ENCODE measurements at places on chromosomes 3 and 15.
A peak's percentile ranks its signal among the peaks of the same experiment; 100 is the strongest.

DNA sequence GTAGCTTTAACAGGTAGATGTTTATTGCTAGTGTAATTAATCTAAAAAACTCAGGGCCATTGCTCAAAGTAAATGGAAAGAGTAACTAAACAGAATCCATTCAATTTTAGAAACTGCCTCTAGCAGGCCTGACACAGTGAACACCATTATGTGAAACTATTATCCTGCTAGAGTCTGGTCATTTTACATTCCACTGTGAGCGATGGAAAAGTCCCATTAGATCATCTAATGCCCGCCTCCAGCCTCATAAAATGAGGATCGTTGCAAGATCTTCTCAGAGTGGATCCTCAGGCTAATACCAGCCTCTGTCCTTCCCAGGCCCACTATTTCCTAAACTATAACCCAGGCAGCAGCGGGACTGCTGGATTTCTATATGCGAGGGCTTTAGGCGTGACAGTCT lies 107.7 kb downstream of the WDR76 start:
- no peak for DNase-seq

GRCh38 chr3:143307613-143308183 lies 188.1 kb downstream of the CHST2 start:
- DNase-seq: peak; percentile 99

- no peak for DNase-seq
Observed at GRCh38 chr3:60146121-60146520, 1096.3 kb upstream of the CFAP20DC start.

GRCh38 chr3:141382571-141382970 lies 14.3 kb downstream of the ZBTB38 start:
- DNase-seq: no peak

GRCh38 chr15:85750319-85751290 lies 44.1 kb downstream of the KLHL25 start:
- DNase-seq: no peak

- DNase-seq: peak; percentile 59
Observed at GRCh38 chr3:182947888-182948287, 32.5 kb downstream of the DCUN1D1 start.

DNA sequence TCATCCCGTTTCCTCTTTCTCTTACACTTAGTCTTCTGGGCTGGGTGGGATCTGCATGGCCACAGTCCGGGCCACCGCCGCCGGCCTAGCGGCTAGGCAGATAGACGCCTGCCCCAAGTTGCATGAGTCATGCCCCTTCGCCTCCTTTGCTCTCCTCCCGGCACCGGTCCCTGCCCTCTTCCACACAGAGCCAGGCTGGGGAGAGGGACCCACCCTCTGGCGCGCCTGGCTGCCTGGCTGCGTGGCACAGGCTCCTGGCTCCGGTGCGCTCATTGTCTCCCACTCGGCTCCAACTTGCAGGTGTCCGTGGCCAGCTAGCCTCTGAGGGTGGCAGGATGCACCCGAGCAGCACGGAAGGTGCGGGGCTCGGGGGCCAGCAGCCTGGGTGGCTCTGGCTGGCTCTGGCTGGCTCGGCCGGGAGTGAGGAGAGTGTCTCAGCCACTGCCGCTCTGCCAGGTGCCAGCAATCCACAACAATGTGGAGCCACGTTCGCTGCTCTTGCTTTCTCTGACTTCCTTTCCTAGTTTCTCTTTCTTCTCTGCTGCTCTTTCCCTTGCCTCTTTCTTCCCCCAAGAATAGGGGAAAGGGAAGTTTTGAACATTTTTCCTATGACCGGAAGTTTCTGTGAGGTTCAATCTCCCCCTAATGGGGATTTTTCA lies 22.4 kb upstream of the MTHFS start:
- DNase-seq: no peak

- no peak for DNase-seq
Observed at GRCh38 chr15:56754772-56755370, 21.6 kb upstream of the ZNF280D start.

DNA sequence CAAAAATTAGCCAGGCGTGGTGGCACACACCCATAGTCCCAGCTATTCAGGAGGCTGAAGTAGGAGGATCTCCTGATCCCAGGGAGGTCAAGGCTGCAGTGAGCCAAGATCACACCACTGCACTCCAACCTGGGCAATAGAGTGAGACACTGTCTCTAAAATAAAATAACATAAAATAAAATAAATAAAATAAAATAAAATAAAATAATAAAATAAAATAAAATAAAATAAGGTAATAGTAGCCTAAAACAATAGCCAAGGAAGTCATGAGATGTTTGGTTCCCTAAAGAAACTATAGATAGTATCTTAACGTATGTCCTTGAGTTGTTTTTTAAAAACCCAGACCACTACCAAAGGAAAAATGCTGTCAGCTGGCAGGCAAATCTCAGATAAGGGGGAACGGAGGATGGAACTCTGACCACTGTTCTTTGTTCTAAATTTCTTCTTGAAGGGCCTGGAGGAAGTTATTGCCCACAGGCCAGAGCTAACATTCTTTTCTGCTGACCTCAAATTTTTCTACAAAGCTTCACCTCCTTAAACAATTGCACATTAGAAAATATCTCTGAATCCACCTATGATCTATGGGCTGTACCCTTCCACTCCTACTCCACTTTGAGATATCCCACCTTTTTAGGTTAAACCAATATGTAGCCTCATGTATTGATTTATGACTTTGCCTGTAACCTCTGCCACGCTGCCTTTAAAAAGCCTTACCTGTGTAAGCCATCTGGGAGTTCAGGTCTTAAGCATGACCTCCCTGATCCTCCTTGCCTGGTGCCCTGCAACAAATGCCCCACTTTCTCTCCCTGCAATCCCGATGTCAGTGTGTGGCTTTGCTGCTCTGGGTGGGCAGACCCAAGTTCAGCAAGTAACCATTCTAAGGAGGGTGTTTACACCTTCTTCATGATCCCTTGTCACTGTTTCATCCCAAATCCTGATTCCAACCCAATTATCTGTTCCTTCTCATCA lies 126.2 kb upstream of the BHLHE40 start:
- no peak for DNase-seq

- DNase-seq: no peak
Observed at GRCh38 chr3:185726254-185726967, 98.4 kb downstream of the IGF2BP2 start.

GRCh38 chr3:169863458-169863899 lies 6.3 kb downstream of the LRRC31 start:
- peak; percentile 57 for DNase-seq

GRCh38 chr3:62139957-62140356 lies 233.4 kb downstream of the FEZF2 start:
- DNase-seq: no peak

DNA sequence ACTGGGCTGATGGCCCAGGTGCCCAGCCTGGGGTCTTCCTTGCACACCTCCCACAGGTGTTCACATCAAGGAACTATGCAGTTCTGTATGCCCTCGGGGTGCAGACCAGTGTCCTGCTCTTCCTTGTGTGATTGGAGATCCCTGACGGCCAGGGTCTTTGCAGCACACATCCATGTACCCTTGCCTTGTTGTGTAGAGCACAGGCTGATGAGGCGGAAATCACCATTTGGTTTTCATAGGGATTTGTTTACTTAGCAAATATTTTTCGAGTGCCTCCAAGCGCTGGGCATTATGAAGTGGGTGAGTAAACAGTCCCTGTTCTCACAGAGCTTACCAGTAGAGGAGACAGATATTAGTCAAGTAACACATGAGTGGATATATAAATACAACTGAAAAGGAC lies 209.3 kb upstream of the UMPS start:
- DNase-seq: no peak

- DNase-seq: no peak
Observed at GRCh38 chr3:188169830-188170455, 16.0 kb downstream of the LPP start.

- DNase-seq: peak; percentile 62
Observed at GRCh38 chr15:84658080-84658787, at the start of gene NMB. NMB (minus strand) TSS chr15:84658199; CDS start chr15:84658152, 47 bp downstream.

DNA sequence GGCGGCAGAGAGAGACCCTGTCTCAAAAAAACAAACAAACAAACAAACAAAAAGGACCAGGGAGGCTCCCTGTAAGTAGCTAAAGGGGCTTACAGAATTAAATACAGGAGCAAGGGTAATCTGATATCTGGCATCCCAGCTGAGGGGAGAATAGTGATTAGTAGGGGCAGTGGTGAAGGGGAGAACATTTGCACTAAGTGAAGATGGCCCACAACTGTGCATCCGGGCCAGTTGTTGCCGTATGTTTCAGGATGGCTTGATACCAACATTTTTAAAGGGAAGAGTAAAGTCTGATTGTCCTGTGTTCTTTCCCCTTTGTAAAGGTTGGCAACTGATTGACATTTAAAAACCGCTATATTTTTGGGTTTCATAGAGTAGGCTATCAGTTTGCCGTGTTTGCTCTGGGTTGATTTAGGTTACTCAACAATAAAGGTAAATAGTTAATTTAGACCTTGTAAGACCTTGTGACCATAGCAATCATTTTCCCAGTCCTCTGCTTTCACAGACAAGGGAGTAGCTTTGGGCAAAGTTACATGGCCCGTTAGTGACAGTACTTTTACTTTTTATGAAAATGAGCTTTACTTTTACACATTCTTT lies 167.8 kb downstream of the PTPRG start:
- no peak for DNase-seq

GRCh38 chr3:49781415-49782199 lies 4.7 kb downstream of the IP6K1 start:
- no peak for DNase-seq

- no peak for DNase-seq
Observed at GRCh38 chr3:175413926-175414325, 554.8 kb downstream of the NAALADL2 start.

DNA sequence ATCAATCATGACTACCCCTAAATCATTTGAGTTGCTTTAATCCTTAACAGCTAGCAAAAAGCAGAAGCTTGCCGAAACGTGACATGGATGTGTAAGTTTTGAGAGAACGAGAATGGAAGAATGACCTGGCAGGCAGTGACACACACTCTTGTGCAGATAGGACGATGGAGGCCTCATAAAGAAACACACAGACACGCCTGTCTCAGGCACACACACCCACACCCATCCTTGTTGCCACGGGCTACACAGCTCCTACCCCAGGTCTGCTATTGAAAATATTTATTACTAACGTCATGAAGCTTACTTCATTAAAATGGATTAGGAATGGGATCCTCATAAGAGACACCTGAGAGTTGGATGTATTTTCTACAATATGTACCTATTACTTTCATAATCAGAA lies 8.5 kb downstream of the MYO5C start:
- no peak for DNase-seq

DNA sequence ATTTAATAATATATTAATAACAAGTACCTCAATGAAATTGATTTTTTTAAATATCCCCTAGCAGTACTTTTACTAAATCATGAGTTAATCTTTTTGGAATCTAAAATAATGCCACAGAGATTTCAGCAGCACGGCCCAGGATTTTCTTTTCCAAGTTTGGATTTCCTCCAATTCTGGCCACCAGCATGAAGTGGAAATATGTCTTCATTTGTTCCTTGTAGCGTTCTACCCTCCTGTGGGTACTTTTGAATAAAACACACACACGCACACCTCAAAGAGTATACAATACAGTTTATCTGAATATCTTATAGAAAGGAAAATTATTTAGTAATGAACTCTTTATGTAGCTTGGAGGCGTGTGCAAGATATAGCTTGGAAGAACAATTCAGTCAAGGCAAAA lies 125.1 kb upstream of the STT3B start:
- DNase-seq: no peak

DNA sequence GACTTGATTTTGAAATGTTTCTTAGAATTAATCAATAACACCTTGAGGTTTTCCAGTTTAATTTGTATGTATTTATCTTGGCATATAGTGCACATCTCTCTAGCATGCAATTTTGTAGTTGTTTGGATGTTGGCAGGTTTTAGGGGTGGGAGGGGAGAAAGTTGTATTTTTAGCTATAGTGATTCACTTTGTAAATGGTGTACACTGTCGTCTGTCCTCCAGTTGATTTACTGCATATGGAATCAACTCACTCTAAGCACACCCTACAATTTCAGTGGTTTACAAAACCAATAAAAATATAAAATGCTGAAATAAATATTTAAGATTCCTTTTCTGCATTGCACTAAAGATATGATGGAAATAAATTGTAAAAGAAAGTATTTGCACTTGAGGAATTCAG lies 199.1 kb downstream of the CDIN1 start:
- DNase-seq: no peak

DNA sequence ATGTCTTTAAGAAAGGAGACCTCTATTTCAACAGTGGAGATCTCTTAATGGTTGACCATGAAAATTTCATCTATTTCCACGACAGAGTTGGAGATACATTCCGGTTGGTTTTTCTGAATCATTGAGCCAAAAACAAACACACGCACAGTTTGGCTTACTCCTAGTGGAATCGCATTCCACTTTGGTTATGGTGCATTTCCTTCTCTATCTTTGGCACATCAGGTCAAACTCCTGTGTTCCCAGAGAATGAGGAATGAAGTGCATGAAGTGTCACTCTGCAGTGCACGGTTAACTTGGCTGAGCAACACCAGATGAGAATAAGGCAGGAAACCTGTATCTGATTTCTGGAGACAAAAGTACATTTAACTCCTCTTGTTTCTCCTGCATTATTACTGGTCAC lies 38.5 kb downstream of the HDC start:
- no peak for DNase-seq

DNA sequence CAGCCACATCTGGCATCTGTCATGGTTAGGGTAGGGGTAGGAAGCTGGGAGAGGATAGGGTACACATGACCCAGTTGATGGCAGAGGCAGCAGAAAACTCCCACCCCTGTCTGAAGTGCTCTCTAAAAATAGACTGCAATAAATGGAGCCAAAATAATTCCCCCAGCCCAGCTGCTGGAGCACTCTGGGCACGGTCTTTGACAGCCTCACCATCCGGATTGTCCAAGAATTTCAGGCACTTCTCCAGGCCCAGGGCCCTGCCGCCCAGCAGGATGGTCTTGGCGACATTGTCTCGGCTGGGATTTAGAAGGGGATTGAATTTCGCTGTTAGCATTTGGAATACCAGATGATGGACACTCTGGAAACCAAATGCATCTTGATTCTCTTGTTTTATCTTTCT lies 103.7 kb downstream of the IQSEC1 start:
- no peak for DNase-seq

DNA sequence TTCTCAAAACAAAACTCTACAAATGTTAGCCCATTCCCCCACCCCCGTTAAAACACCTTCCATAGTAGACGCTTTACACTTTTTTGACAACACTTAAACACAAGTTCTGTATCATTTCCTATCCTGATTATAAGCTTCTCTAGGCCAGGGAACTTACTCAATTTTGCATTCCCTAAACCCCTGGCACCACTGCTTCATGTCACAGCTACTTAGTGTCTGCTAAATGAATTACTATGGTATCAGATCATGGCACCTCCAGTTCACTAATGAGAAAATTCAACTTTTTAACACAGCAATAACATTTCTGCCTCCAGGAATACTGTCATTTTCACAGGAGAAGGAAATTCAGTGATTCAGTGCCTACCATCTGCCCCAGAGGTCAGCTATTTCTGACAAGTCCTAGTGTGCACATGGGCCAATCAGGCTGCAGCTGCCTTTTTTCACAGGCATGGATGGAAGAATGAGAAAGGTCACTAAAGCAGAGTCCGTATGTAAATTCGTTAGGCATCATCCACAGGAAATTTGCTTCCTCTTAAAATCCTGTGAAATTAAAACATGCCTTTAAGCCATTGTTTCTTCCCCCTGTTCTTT lies 18.5 kb downstream of the SFMBT1 start:
- DNase-seq: no peak
